ENCODE measurements at places on chromosomes 2 and 18.

DNA sequence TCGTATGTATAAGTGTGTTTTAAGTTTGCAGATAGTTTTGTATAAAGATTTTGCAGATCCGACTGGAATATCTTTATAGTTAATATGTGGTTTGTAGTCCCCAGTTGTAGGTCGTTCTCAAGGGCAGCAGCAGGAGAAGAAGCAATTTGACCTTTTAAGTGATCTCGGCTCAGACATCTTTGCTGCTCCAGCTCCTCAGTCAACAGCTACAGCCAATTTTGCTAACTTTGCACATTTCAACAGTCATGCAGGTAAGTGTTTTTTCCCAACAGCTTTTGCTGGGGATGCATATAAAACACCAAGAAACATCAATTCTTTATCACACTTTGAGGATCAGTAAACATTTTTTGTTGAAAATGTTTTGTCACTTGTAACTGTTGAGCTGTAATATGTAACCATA is 52.7 kb downstream of the AGFG1 start:
- no peak for DNase-seq

DNA sequence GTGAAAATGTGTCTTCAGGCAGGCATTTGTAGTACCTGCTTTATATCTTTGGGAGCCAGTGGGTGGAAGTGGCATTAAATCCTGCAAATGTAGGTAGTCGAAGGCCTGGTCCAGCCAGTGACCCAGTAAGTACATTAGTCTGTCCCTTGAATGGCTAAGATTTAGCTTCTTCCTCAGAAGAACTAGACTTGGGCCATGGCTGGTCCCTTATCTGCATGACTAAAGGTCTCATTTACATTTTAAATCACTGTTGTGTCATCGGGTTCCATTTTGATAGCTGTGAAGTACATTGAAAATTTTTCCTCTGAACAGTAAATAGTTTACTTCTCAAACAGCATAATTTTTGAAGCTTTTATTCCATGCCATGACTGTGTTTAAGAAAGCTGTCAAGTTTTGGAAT is 438.4 kb upstream of the KLHL29 start:
- no peak for DNase-seq

GRCh38 chr18:54532222-54532621 is 58.8 kb upstream of the DYNAP start:
- DNase-seq, result no peak

- DNase-seq, result no peak
Measured at GRCh38 chr18:45222180-45222579, 393.1 kb upstream of the SLC14A2 start.

GRCh38 chr2:98828793-98829371 is 98.0 kb upstream of the MGAT4A start:
- DNase-seq, result no peak

GRCh38 chr2:219688560-219689445 is 61.4 kb downstream of the SLC4A3 start:
- no peak for DNase-seq

DNA sequence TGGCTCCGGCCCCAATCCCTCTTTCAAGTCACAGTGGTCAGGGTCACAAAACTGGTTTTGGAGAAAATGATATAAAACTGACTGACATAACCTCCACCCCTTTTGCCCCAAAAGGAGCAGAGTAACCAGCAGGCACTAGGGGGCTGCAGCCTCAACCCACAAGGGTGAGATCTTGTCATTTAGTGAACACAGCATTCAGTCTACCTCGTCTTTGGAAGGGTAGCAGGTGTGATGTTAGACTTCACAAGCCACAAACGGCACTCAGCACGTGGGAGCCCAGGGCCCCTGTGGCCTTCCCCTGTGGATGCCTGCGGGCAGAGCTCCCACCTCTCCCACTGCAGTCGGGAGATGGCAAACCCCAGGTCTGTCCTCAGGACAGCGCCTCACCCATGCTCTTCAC is 372.1 kb upstream of the MYT1L start:
- DNase-seq, result no peak

DNA sequence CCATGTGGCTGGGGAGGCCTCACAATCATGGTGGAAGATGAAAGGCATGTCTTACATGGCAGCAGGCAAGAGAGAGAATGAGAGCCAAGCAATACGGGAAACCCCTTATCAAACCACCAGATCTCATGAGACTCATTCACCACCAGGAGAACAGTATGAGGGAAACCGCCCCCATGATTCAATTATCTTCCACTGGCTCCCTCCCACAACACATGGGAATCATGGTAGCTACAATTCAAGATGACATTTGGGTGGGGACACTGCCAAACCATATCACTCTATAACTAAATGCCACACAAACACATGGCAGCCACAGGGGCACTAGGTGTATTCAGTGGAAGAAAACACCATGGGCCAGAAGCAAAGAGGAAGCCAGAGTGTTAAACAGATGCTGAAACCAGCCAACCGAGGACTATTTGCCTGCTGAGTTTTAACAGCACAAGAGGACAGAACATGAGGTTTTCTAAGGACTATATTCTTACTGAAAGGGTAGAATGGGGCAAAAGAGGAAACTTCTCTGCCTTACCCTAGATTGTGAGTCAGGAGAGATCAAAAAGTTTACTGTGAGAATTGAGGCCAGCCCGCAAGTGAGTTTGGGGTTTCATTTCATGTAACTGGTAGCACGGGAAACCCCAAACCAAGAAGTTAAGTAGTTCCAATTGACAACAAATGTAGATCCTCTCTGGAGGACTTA is 49.2 kb downstream of the SIGLEC15 start:
- no peak for DNase-seq

GRCh38 chr2:158497486-158497885 is 40.7 kb downstream of the PKP4 start:
- DNase-seq, result no peak

- no peak for DNase-seq
Measured at GRCh38 chr18:11179959-11180519, 30.7 kb upstream of the PIEZO2 start.

GRCh38 chr2:234679741-234680687 is 183.1 kb upstream of the ARL4C start:
- DNase-seq, result no peak

GRCh38 chr2:136844546-136844945 is 79.2 kb downstream of the THSD7B start:
- DNase-seq, result no peak

DNA sequence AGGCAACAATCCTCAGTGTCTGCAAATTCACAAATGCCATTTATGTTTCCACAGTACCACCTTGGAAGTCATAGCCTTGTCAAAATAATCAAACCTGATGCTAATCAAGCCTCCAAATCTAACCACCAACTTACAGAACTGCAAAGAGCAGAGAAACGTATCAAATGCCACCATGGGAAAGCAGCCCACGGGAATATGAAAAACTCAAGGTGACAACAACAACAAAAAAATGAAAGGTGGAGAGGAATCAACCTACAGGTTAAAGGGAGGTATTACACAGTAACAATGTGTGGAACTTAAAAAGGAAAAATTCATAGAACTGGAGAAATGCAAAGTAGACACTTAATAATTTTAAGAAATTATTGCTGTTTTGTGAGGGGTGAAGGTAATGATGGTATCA is 46.7 kb downstream of the CD226 start:
- DNase-seq, result no peak

GRCh38 chr2:158935617-158936016 is 32.8 kb upstream of the TANC1 start:
- DNase-seq, result no peak

DNA sequence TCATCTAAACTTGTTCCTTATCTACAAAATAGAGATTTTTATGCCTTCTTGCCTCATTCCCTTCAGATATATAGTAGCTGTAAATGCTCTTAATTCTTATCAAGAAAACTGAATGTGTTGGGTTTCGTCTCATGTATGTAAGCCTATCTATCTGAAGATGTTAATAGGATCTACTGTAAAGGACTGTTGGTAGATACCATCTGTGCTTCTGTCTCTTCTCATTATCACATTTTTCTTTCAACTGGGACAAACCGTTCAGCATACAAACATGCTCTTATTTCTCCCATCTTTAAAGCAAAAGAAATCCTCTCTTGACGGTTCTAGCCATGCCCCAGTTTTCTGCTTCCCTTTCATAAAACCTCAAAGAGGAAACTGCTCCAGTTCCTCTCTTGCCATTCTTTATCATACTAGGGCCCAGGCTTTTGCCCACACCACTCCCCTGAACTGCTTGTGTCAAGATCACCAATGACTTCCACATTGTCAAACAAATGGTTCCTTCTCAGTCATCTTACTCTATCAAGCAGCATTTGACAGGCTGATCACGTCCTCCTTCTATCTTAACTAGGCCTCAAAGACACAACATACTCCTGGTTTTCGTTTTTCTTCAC is 88.7 kb downstream of the ARHGEF33 start:
- DNase-seq, result no peak

DNA sequence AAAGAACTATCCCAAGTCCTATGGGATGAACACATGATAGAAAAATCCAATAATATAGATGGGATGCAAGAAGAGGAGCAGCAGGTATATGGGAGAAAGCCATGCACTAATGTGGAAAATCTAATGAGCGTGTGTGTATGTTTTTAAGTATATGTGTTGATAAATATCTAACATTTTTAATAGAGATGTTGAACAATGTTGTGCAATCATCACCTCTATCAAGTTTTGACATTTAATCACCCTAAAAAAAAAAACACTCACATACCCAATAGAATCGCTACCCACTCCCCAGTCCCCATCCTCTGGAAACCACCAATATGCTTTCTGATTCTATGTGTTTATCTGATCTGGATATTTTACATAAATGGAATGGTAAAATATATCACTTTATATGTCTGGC is 983.7 kb downstream of the SUCLG1 start:
- no peak for DNase-seq

- DNase-seq, result no peak
Measured at GRCh38 chr18:26383454-26384270, 157.4 kb downstream of the TAF4B start.

DNA sequence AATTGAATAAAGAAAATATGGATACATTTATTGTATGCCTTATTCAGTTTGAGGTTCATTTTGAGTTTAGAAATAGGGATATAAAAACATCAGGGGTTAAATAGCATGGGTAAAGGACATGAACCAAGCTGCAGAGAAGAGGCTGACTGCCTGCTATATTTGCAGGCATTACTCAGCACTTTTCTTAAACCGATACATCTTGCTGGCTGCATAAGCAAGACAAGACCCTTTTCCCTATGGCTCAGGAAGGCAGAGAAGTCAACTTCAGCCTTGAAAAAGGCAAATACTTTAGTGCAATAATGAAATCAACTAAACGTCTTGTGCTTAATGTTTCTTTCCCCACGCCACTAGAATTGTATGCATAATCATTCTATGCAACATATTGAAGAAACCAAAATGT is 36.4 kb downstream of the SCN1A start:
- DNase-seq, result no peak

DNA sequence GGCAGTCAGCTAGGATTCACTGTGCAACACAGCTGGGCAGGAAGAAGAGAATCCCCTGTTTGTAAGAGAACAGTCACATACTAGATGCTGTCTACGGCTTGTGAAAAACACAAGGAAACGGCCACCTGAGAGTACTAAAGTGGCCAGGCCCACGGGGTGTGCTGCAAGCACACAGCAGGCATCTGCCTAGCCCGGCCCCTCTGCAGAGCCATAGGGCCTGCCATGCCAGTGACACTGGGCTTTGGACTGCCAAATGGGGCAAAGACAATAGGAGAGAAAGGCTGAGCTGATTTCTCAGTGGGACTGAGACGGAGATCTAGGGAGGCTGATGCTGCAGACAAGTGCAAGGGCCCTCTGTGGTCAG is 10.3 kb downstream of the TUBB6 start:
- no peak for DNase-seq

GRCh38 chr2:32952761-32953476 is 6.2 kb downstream of the LTBP1 start:
- no peak for DNase-seq

GRCh38 chr18:21900605-21901352 is 160.2 kb downstream of the MIB1 start:
- DNase-seq, result no peak

GRCh38 chr2:8243748-8244400 is 438.0 kb upstream of the ID2 start:
- no peak for DNase-seq

DNA sequence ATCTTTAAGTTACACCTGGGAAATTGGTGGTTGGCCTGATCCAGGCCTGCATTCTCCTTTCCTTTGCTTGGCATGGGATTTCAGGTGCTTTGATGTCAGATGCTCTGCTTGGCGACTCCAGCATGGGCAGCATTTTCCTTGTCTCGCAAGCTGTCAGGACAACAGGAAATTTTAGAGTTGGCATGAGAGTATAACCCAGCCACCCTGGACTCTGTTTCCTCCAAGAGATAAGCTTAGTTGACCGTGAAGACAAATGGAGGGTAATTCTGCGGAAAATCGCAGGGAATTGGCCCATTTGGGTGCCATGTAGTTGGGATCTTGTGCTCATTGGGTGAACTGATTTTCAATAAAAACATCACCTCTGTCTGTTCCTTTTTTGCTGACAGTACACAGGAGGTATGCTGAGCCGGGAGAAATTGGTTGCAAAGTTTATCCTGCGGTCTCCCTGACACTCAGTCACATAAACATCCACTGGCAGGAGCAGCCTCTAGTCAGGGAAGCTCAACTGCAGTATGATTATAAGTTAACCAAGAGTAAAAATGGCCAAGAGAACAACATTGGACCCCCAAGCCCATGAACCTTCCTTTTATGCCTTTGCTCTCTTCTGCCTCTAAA is 409.9 kb downstream of the SETBP1 start:
- no peak for DNase-seq

DNA sequence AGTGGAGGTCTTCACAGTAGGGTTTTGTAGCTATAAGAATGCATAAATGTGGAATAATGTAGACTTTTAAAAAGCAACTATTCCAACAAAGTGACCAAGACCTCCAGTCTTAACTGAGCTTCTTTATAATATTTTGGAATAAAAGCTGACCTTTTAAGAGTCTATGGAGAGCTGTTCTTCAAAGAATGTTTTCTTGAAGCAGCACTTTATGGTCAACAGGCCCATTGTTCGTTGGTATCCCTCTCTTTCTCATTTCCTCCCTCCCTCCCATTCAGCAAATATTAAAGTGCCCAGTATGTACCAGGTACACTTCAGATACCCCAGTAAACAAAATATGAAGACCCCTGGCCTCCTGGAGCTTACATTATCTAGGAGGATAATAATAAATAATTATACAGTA is 140.1 kb upstream of the SMAD7 start:
- no peak for DNase-seq

DNA sequence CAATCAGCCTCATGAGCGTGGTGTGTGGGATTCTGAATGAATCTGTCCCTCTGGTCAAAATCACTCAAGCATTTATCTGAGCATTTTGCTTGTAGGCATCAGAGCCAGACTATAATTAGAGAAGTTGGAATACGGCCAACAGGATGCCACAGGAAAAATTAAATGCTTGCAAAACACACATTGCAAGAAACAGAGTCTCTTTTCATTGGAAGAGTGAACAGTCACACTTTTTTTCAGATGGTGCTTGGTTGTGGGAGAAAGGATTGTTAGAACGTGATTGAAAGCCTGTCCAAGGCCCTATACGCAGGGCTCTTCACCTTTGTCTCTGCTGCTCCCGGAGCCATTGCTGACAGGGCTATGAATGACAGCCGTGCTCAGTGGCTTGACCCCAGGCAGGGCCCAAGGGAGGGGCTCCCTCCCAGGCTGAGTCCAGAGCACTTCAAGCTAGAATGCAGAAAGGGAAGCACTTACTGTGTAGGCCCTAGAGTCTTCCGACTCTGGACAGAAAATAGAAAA is 59.8 kb downstream of the SNTG2 start:
- no peak for DNase-seq

All from D721Med (cell line).